ENCODE measurements at places on chromosomes 11 and 22.

GRCh38 chr11:3184732-3185347 is 19.7 kb upstream of the OSBPL5 start:
- H3K27ac ChIP-seq, result no peak overlapping the region
- no peaks in the 10 kb centered on the region for H3K36me3 ChIP-seq
- no peaks in the 10 kb centered on the region for H3K27me3 ChIP-seq
- no peak for DNase-seq

- H3K4me3 ChIP-seq, result no peak overlapping the region
- H3K27ac ChIP-seq, result no peak overlapping the region
- peaks cover 3% of the 10 kb centered on the region for H3K36me3 ChIP-seq
- H3K4me1 ChIP-seq, result no peaks in the 10 kb centered on the region
These were observed 13.3 kb downstream of the TTC38 start for GRCh38 chr22:46280999-46281623.

DNA sequence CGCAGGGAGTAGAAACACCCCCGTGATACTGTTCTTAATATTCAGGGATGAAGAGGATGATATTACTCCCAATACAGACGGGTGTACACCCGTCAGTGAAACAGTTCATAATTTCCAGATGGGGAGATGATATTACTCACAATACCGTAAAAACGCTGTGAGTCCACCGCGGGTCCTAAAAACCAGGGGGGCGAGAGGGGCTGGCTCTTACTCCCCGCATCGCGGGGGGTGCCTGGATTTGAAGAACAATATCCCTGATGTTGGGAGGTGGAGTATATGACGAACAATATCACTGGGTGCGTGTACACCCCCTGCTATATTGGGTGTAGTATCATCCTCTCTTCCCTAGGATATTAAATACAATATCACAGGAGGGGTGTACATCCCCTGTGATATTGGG is 20.5 kb upstream of the APOL5 start:
- no peak for DNase-seq
- no peak overlapping the region for H3K4me3 ChIP-seq
- H3K27me3 ChIP-seq, result no peaks in the 10 kb centered on the region
- no peaks in the 10 kb centered on the region for H3K4me1 ChIP-seq
- H3K36me3 ChIP-seq, result no peaks in the 10 kb centered on the region
- H3K27ac ChIP-seq, result no peak overlapping the region

DNA sequence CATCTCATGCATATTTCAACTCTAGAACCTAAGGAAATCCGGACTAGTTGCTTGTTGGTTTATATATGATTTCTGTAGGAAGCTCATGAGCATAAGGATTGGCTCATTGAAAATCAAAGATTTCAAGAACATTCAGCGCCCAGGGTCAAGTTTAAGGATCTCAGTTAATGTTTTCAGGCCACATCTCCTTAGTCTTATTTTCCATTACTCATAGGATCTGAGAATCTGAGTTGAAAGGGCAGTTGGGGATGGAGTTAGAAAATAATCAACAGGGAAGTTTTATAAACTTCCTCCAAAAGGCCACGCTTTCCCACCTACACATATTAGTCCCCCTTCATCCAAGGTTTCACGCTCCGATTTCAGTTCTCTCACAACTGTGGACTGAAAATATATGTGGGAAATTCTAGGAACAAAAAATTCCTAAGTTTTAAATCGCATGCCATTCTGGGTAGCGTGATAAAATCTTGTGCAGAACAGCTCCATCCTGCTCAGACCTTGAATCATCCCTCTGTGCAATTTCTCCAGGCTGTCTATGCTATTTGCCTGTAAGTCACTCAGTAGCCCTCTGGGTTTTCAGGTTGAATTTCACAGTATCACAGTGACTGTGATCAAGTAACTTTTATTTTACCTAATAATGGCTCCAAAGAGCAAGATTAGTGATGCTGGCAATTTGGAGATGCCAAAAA is 160.2 kb downstream of the KIRREL3 start:
- no peaks in the 10 kb centered on the region for H3K27me3 ChIP-seq
- DNase-seq, result no peak
- H3K4me1 ChIP-seq, result no peaks in the 10 kb centered on the region
- no peak overlapping the region for H3K27ac ChIP-seq
- H3K36me3 ChIP-seq, result no peaks in the 10 kb centered on the region

DNA sequence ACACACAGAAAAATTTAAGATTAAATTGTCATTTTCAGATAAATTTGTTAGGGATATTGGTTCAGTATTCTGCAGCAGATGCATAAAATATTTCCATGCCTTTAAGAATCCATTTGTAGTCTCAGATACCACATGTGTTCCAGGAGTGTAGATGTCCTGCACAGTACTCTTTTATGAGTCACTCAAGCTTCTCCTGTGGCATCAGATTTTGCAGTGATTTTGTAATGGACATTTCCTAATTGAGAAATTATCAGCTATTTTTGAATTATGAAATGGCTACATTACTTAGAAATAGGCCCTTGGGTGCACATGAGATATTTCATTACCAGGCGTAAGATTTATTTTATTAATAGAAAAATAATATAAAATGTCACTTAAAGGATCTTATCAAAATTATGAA is 18.9 kb downstream of the MMP3 start:
- no peak overlapping the region for H3K4me3 ChIP-seq
- H3K36me3 ChIP-seq, result no peaks in the 10 kb centered on the region
- no peaks in the 10 kb centered on the region for H3K27me3 ChIP-seq
- H3K4me1 ChIP-seq, result no peaks in the 10 kb centered on the region
- DNase-seq, result no peak
- H3K27ac ChIP-seq, result no peak overlapping the region

- H3K27ac ChIP-seq, result no peak overlapping the region
- H3K36me3 ChIP-seq, result no peaks in the 10 kb centered on the region
- DNase-seq, result peak; percentile 89
- no peak overlapping the region for H3K4me3 ChIP-seq
These were observed 99.4 kb upstream of the BLID start for GRCh38 chr11:122215244-122215992.

DNA sequence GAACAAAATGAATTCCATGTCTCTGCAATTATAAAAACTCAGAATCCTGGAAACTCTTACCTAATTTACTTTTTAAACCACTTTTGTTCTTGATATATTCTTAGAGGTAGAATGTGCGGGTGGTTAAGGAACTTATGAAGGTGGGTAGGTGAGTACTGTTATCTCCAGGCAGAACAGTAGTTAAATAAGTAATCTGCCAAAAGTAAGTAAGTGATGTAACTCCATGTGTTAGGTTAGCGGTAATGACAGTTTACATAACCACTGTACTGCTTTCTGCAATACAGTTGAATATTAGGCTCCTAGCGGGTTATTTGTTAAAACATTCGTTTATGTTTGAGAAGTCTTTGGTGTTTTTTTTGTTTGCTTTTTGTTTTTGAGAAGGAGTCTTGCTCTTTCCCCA is 7.1 kb downstream of the LARGE1 start:
- H3K4me3 ChIP-seq, result no peak overlapping the region
- no peak for DNase-seq
- peaks cover 21% of the 10 kb centered on the region for H3K4me1 ChIP-seq
- H3K27ac ChIP-seq, result no peak overlapping the region

- no peaks in the 10 kb centered on the region for H3K36me3 ChIP-seq
- no peaks in the 10 kb centered on the region for H3K27me3 ChIP-seq
- no peaks in the 10 kb centered on the region for H3K4me1 ChIP-seq
These were observed 29.8 kb upstream of the TMEM135 start for GRCh38 chr11:87007963-87008362.

DNA sequence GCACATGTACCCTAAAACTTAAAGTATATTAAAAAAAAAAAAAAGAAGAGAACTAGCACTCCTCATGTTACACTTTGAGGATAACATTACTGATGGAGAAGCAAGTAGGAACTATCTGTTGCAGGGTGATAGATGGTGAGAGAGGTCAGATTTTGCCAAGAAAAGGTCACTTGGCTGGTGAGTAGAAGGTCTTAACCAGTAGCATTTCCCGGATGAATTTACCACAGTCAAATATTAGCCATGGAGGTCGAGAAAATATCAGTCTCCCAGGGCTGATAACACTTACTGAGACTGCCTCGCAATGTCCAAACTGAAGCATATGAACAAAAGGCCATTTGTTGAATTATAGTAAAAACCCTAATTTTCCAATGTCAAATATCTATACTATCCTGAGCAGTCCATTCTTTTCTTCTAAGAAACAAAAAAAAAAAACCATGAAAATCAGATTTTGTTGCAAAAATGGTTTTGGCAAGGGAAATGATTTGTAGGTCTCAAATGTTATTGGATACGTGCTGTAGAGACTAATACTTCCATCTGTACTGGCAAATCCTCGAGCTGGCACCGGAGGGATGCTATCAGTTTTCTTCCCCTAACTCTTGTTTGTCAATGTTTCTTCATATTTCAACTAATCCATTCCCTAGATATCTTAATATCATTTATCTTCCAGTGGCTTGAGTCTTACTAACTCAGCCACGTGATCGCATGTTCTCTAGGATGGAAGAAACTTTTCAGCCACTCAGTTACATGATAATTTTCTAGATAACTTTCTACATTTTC is 14.5 kb upstream of the BBOX1 start:
- H3K27ac ChIP-seq, result no peak overlapping the region
- H3K36me3 ChIP-seq, result no peaks in the 10 kb centered on the region
- no peak for DNase-seq
- H3K27me3 ChIP-seq, result no peaks in the 10 kb centered on the region
- H3K4me3 ChIP-seq, result no peak overlapping the region
- H3K4me1 ChIP-seq, result no peaks in the 10 kb centered on the region

DNA sequence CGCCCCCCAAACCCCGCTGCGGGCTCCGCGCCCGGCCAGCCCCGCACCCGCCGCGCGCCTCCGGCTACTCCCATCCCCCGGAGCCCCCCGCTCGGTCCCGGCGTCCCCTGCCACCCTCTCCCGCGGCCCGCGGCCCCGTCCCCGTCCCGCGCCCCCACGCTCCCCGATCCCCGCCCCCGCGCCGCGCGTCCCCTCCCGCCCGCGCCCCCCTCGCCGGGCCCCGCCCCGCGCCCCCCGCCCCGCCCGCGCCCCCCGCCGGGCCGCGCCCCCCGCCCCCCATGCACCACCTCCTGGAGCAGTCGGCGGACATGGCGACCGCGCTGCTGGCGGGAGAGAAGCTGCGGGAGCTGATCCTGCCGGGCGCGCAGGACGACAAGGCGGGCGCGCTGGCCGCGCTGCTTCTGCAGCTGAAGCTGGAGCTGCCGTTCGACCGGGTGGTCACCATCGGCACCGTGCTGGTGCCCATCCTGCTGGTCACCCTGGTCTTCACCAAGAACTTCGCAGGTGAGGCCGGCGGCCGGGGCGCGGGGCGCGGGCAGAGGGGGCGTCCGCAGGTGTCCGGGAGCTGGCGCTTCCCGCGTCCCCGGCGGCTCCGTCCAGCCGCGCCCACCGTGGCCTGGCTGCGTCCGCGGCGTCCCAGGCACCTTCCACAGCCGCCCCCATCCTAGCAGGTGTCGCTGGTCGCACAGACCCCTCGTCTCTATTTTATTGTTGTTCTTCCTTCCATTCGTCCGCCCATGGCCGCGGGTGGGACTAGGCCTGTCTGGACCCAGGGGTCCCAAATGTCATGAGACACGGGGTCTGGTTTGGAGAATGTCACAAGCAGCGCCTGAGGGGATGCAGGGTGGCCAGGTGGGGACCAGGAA is at the start of gene PANX2:
PANX2 (plus strand) TSS at position 279 of the 866 bp plus-strand sequence; CDS start at position 279, 0 bp downstream.
- no peak within 1 kb of the TSS for H3K27ac ChIP-seq
- H3K27me3 ChIP-seq, result peaks cover 20% of the 10 kb centered on the region
- H3K4me3 ChIP-seq, result peak within 1 kb of the TSS; percentile 52
- no peaks in the 10 kb centered on the region for H3K36me3 ChIP-seq
- DNase-seq, result no peak

DNA sequence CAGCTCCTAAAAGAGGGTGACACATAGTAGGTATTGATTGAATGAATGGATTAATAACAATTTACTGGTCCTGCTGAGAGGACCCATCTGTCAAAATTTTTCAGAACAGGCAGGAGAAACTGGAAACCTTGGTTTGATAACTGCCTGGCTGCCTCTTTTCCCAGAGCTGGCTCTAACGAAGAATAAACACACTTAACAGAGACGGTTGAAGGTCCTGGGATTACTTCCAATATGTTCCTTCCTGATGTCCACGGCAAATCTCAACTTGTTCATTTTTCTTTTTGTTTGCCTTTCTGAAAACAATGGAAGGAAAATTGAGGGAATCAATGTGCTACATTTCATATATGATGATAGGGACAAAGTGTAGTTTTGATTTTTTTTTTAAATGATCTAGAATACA is 76.5 kb upstream of the SYT13 start:
- H3K4me3 ChIP-seq, result no peak overlapping the region
- no peaks in the 10 kb centered on the region for H3K36me3 ChIP-seq
- no peaks in the 10 kb centered on the region for H3K4me1 ChIP-seq
- H3K27ac ChIP-seq, result no peak overlapping the region
- H3K27me3 ChIP-seq, result no peaks in the 10 kb centered on the region
- DNase-seq, result no peak

GRCh38 chr11:73559743-73560142 is 38.2 kb downstream of the FAM168A start:
- no peaks in the 10 kb centered on the region for H3K27me3 ChIP-seq
- no peak for DNase-seq
- no peaks in the 10 kb centered on the region for H3K4me1 ChIP-seq
- no peak overlapping the region for H3K4me3 ChIP-seq
- no peaks in the 10 kb centered on the region for H3K36me3 ChIP-seq
- no peak overlapping the region for H3K27ac ChIP-seq

GRCh38 chr11:74221816-74222215 is 50.7 kb downstream of the PPME1 start:
- H3K4me3 ChIP-seq, result no peak overlapping the region
- H3K27ac ChIP-seq, result no peak overlapping the region
- H3K4me1 ChIP-seq, result no peaks in the 10 kb centered on the region
- DNase-seq, result no peak
- H3K36me3 ChIP-seq, result no peaks in the 10 kb centered on the region
- H3K27me3 ChIP-seq, result no peaks in the 10 kb centered on the region

DNA sequence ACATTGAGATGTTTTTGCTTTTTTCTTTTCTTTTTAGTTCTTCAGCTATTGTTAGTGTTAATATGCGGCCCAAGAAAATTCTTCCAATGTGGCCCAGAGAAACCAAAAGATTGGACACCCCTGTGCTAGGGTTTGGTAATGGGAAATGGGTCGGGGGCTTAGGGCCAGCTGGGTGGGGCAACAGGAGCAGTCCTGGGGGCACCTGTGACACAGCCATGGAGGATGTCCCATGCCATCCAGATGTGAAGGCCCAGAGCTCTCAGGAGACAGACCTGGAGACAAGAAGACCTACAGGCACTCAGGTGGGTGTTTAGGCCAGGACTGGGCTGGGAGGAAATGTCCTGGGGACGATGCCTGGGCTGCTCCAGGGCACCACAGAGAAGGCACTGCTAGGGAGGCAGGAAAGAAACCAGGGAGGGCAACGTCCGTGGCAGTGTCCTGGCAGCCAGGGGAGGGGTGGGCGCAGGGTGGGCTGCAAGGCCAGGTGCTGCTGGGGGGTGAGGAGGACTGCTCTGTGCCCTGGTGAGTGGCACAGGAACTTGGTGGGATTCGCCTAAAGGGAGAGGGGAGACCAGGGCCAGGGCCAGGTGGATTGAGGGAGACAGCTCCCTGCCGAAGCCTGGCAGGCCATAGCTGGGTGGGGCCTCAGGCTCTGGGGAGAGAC is 21.4 kb downstream of the RELT start:
- H3K27ac ChIP-seq, result no peak overlapping the region
- no peak for DNase-seq
- H3K4me1 ChIP-seq, result peaks cover 2% of the 10 kb centered on the region
- no peaks in the 10 kb centered on the region for H3K27me3 ChIP-seq
- H3K36me3 ChIP-seq, result no peaks in the 10 kb centered on the region

GRCh38 chr11:124740277-124740882 is 638 bp downstream of the NRGN start:
- no peak overlapping the region for H3K27ac ChIP-seq
- H3K4me1 ChIP-seq, result peaks cover 10% of the 10 kb centered on the region
- DNase-seq, result no peak
- H3K36me3 ChIP-seq, result no peaks in the 10 kb centered on the region
- H3K27me3 ChIP-seq, result peaks cover 86% of the 10 kb centered on the region
- peak overlapping the region; percentile 29 for H3K4me3 ChIP-seq

GRCh38 chr11:47477323-47477722 is 28.4 kb upstream of the RAPSN start:
- no peaks in the 10 kb centered on the region for H3K4me1 ChIP-seq
- H3K27ac ChIP-seq, result no peak overlapping the region
- H3K27me3 ChIP-seq, result no peaks in the 10 kb centered on the region
- H3K4me3 ChIP-seq, result no peak overlapping the region
- no peak for DNase-seq
